Adrenal gland (tissue), 19 donors: ENCODE measurements at places on chromosomes 2 and 18. TPM values are rescaled to one million over a fixed set of nuclear protein-coding genes. Genes with fewer than 3 reads are reported as not detected.

The FOSL2 gene
- 426 TPM for total RNA-seq

DNA sequence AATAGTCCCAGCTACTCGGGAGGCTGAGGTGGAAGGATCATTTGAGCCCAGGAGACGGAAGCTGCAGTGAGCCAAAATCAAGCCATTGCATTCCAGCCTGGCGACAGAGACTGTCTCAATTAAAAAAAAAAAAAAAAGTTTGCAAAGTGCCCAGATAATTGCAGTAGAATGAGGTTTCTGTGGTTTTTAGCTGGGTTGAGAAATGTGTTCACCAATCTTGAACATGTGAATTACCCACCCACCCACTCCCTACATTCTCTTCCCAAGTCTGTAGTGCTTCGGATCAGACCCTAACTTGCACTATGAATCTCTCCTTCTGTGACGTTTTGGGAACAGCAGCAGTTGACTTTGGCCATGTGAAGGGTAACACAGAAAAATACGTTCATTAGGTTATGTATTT is 247.3 kb downstream of the PTGR3 start:
- no peak overlapping the region for H3K4me3 ChIP-seq
- no peak for DNase-seq
- no peak overlapping the region for H3K27ac ChIP-seq
- no peaks in the 10 kb centered on the region for H3K4me1 ChIP-seq
- H3K27me3 ChIP-seq = no peaks in the 10 kb centered on the region
- H3K36me3 ChIP-seq = no peaks in the 10 kb centered on the region

The ZSWIM2 gene
- total RNA-seq = not detected

The ZNF396 gene
- total RNA-seq = 4.5 TPM

GRCh38 chr2:60226191-60226590 is 327.3 kb downstream of the BCL11A start:
- H3K4me1 ChIP-seq = no peaks in the 10 kb centered on the region
- H3K27me3 ChIP-seq = no peaks in the 10 kb centered on the region
- H3K4me3 ChIP-seq = no peak overlapping the region
- DNase-seq = no peak
- no peak overlapping the region for H3K27ac ChIP-seq

The IDH1 gene
- total RNA-seq = 491 TPM

The RHOB gene
- total RNA-seq = 1,076 TPM

The TMEM198 gene
- 10.1 TPM for total RNA-seq

The PARD6G gene
- total RNA-seq = 2.2 TPM

DNA sequence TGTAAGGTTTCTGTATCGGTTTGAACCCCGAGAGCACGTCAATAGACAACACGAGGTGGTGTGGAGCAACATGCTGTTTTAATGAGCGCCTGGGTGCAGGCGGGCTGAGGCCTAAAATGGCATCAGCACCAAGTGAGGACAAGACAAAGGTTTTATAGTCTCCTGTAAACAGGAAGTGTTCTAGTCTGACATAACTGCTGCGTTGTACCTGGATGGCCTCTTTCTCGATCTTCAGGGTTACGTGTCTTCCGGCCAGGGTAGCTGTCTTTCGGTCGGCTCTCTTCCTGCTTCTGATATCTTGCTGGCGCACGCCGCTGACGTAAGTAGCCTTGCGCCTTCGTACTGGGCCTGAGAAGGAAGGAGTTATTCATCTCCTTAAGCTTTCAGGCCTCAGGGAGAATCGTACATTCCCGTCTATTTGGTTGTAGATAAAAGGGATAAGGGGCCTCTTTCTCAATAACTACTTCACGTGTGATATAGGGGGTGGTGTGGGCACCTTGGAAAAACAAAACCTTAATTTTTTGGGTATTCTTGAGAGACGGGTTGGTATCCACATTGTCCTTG is 53.5 kb downstream of the KYNU start:
- no peak for DNase-seq
- H3K4me3 ChIP-seq = no peak overlapping the region
- H3K36me3 ChIP-seq = no peaks in the 10 kb centered on the region
- H3K27me3 ChIP-seq = no peaks in the 10 kb centered on the region
- H3K27ac ChIP-seq = no peak overlapping the region

The BCL11A gene
- 6.3 TPM for total RNA-seq

- no peaks in the 10 kb centered on the region for H3K27me3 ChIP-seq
- H3K36me3 ChIP-seq = no peaks in the 10 kb centered on the region
- H3K4me1 ChIP-seq = no peaks in the 10 kb centered on the region
- no peak overlapping the region for H3K4me3 ChIP-seq
- DNase-seq = no peak
- no peak overlapping the region for H3K27ac ChIP-seq
Measured at GRCh38 chr2:233365861-233366520, 11.7 kb downstream of the DGKD start.

The STAT4 gene
- 1.5 TPM for total RNA-seq

The RTP5 gene
- total RNA-seq = not detected

DNA sequence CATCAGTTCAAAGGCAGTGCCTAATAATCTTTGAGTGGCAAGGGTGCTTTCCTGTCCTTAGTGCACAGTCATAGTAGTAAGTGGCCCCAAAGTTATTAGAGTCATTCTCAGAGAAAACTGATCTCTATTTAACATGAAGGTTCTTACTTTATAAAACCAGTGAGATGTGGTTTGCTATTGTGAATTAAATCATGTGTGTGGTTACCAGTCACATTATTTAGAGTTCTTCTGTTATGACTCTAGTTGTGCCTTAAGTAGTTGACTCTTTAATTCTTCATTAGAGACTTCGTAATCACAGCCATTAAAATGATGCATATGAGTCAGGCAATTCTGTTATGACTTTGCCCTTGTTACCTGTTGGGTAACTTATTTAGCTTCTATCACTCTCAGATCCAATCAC is 1392.9 kb upstream of the ACVR2A start:
- no peak for DNase-seq
- H3K4me1 ChIP-seq = no peaks in the 10 kb centered on the region
- H3K36me3 ChIP-seq = no peaks in the 10 kb centered on the region
- H3K4me3 ChIP-seq = no peak overlapping the region
- H3K27me3 ChIP-seq = no peaks in the 10 kb centered on the region
- no peak overlapping the region for H3K27ac ChIP-seq

DNA sequence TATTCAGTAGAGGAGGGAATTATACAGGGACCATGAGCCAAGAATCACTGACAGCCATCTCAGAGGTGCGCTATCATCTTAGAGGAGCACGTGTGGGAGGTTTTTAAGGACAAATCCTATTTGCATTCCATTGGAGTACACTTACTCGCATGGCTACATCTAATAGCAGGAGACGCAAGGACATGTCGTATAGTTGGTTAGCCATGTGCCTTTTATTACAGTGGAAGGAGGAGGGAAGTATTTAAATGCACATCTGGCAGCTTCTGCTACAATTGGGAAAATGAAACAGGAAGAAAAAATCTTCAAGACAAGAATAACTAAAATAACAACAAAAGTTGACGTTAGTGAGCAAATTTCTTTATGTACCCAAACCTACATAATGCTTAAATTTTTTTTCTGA is 86.5 kb upstream of the UGP2 start:
- no peak for DNase-seq
- no peaks in the 10 kb centered on the region for H3K4me1 ChIP-seq
- no peak overlapping the region for H3K27ac ChIP-seq
- no peak overlapping the region for H3K4me3 ChIP-seq
- no peaks in the 10 kb centered on the region for H3K27me3 ChIP-seq

DNA sequence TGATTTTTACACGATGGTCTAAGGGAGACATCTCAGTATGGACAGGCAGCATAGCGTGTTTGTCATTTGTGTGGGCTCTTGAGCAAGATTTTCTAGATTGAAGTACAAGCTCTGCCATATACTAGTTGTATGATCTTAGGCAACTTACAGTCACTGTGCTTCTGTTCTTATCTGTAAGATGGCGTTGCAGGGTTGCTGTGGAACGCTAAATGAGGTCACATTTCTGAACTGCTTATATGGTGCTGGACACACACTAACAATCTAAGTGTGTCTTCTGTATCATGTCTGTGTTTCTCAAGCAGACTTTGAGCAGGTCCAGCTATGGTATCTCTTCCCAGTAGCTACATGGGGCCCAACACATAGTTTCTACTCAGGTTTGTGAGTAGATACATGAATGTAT is 29.2 kb downstream of the PARD3B start:
- DNase-seq = no peak
- H3K27me3 ChIP-seq = no peaks in the 10 kb centered on the region
- H3K27ac ChIP-seq = no peak overlapping the region

GRCh38 chr18:24420551-24420950 is 5.9 kb upstream of the IMPACT start:
- no peak overlapping the region for H3K4me3 ChIP-seq
- no peak for DNase-seq
- peaks cover 17% of the 10 kb centered on the region for H3K27me3 ChIP-seq
- no peak overlapping the region for H3K27ac ChIP-seq
- no peaks in the 10 kb centered on the region for H3K36me3 ChIP-seq

The SPEG gene
- 3.6 TPM for total RNA-seq

- H3K4me3 ChIP-seq = no peak overlapping the region
- no peak overlapping the region for H3K27ac ChIP-seq
- peaks cover 23% of the 10 kb centered on the region for H3K4me1 ChIP-seq
- DNase-seq = no peak
- H3K27me3 ChIP-seq = no peaks in the 10 kb centered on the region
- H3K36me3 ChIP-seq = no peaks in the 10 kb centered on the region
Measured at GRCh38 chr2:237596520-237597195, 6.1 kb upstream of the RAB17 start.
